Caudate nucleus (tissue), 63 donors: ENCODE measurements at places on chromosomes 5 and 9.

DNA sequence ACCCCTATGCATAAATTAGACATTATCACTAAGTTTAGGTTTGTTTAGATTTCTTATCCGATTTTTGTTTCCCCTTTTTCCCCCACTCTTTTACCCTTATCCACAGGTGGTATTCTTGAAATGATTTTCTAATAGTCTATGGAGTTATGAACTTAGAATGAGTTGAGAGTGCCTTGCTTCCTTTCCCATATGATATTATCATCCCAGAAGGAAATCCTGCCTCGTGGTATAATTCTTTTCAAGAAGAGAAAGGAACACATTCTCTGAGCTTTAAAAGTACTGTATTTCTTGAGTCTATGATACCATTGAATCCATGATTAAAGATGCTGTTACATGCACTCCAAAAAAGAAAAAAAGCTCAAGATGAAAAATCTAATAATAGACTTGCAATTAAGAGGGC is 76.9 kb upstream of the ADAMTSL1 start:
- no peak for DNase-seq

GRCh38 chr9:134323741-134324358 is 2.4 kb upstream of the RXRA start:
- no peak for DNase-seq

- DNase-seq, result peak; percentile 12
These were observed 98.5 kb upstream of the SPATA31C2 start for GRCh38 chr9:88236511-88237478.

- no peak for DNase-seq
These were observed 567.7 kb downstream of the CAAP1 start for GRCh38 chr9:26324786-26325443.

- DNase-seq, result no peak
These were observed at the start of gene ARAP3 for GRCh38 chr5:141681695-141682641. Gene ARAP3 (minus strand): TSS chr5:141682230. CDS start chr5:141680486, 1,744 bp downstream.

- no peak for DNase-seq
These were observed 100.1 kb upstream of the TNFAIP8 start for GRCh38 chr5:119255571-119256356.

GRCh38 chr9:111034898-111035539 is 3.3 kb downstream of the LPAR1 start:
- no peak for DNase-seq

GRCh38 chr9:32427111-32427873 is 42.8 kb downstream of the ACO1 start:
- DNase-seq, result no peak

GRCh38 chr9:33184963-33185362 is 17.8 kb upstream of the B4GALT1 start:
- no peak for DNase-seq

DNA sequence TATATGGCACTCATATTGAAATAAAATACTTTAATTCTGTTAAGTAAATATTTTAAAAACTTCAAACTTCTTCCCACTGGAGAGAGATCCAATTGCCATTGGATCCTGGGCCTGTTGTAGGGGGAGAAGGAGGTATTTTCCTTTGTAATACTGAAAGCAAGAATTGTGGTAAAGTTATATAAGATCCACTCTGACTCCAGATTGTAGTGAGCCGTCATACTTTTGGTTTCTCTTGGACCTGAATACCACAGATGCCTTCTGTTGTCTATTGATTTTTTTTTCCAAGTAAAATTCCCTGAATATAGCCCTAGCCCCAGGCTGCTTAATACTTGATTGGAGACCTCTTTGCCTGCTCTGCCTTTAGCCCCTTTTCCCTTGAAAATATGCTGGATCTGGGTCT is 86.9 kb downstream of the ATG10 start:
- no peak for DNase-seq

- peak; percentile 11 for DNase-seq
These were observed 10.0 kb upstream of the DELE1 start for GRCh38 chr5:141913560-141914198.

GRCh38 chr5:37834542-37835379 is 5.1 kb downstream of the GDNF start:
- DNase-seq, result no peak

- DNase-seq, result no peak
These were observed at the start of gene TERT for GRCh38 chr5:1294835-1295649. Gene TERT (minus strand): TSS chr5:1295068. CDS start chr5:1294989, 79 bp downstream.

GRCh38 chr5:123992641-123993040 is 480.7 kb downstream of the CSNK1G3 start:
- DNase-seq, result no peak

GRCh38 chr5:112923148-112923917 is 1.3 kb upstream of the REEP5 start:
- no peak for DNase-seq

GRCh38 chr5:143564417-143564816 is 160.9 kb upstream of the NR3C1 start:
- no peak for DNase-seq

DNA sequence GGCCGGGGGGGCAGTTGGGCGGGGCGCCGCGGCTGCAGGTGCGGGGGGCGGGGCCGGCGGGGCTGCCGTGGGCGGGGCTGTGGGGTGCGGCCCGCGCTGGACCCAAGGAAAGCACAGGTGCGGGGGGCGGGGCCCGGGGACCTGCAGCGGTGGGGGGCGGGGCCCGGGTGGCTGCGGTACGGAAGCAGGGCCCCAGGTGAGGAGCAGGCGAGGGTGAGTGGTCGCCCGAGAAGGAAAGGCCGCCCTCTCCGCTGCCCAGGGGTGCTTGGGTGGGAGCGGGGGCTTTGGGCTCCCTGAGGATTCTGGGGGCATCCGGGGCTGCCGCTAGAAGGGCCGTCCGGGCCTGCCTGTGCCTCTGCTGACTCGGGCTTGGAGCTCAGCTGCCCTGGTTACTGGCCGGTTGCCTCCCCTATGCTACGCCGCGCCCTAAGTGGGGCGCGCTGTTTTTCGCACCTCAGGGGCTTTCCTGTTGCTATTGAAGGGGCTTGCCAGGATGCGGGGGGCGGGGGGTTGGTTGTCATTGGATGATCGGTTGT is 767 bp downstream of the RALGPS1 start:
- peak; percentile 18 for DNase-seq
